A549 treated with Mapracorat at 1 μM for 4 hours (cell line): ENCODE measurements at places on chromosomes 11 and 22. TPM values are rescaled to one million over a fixed set of nuclear protein-coding genes. Genes with fewer than 3 reads are reported as not detected.

The ARHGAP8 gene
- total RNA-seq = 1.2 to 2.5 TPM (median 1.8 TPM) in 5 replicates

The OR8J1 gene
- not detected in 5 replicates for total RNA-seq

The HORMAD2 gene
- total RNA-seq = not detected in 5 replicates

The RIC3 gene
- total RNA-seq = 1.7 to 3.3 TPM (median 2.1 TPM) in 5 replicates

The CLP1 gene
- 26.8 to 28.8 TPM (median 28.0 TPM) in 5 replicates for total RNA-seq

The TMEM191C gene
- 0.37 to 1.4 TPM (median 0.79 TPM) in 5 replicates for total RNA-seq

The GUCY1A2 gene
- total RNA-seq = 0.04 to 0.08 TPM (median 0.06 TPM) in 5 replicates

The CRYBB3 gene
- not detected in 5 replicates for total RNA-seq

The F2 gene
- 1.7 to 2.4 TPM (median 2.1 TPM) in 5 replicates for total RNA-seq

The VSIG10L2 gene
- not detected in 5 replicates for total RNA-seq

The OR52H1 gene
- total RNA-seq = not detected in 5 replicates

The LRRC55 gene
- not detected in 5 replicates for total RNA-seq
